GM06990 (cell line): ENCODE measurements at places on chromosomes 4 and X.

- no peak for DNase-seq
These were observed 198.0 kb upstream of the MAMLD1 start for GRCh38 chrX:150164971-150165600.

DNA sequence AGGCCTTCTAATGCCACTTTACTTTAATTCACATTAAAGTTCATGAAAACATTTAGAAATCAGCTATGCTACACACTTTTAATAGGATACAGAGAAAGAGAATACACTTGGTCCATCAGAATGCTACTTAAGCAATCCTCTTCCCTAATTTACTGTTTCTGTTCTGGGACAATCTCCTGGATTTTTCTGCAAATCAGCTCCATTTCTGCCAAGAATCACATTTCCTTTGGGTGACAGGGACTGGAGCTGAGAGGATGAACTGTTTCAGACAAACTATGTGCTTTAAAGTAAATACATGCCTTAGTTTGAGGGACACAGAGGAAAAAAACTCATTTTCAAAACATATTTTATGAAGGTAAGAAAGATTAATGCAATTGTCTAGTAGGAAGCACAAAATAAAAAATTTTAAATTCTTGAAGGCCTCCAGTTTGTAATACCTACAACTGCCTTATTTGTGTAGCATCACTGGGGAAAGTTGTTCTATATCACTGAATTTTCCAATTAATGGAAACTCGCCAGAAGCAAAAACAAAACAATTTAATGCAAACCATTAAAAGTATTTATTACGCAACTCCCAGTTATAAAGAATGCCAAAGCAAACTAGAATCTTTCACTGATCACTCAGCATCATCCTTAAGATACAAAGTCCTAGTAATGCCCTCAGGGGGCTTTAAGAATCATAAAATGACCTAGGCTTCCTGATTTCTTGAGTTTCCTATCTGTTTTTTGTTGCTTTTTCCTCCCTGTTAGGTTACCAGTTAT, 36.3 kb downstream of the BCLAF3 start:
- no peak for DNase-seq

DNA sequence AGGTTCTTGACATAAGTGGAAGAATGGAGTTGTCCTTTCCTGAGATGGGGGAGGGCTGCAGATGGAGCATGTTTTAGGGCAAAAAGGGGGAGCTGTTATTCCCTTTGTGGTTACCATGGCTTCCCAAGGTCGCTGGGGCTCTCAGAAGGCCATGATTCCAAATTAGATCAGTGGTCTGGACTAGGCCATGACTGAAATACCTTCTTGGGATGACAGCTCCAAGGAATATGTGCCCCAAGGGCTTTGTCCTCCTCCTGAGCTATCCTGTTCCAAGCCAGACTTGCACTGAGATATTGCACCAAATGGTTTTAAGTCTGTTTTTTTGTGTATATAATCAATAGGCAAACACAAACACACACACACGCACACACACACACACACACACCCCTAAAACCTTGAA, 3.0 kb upstream of the RBPJ start:
- DNase-seq: no peak

DNA sequence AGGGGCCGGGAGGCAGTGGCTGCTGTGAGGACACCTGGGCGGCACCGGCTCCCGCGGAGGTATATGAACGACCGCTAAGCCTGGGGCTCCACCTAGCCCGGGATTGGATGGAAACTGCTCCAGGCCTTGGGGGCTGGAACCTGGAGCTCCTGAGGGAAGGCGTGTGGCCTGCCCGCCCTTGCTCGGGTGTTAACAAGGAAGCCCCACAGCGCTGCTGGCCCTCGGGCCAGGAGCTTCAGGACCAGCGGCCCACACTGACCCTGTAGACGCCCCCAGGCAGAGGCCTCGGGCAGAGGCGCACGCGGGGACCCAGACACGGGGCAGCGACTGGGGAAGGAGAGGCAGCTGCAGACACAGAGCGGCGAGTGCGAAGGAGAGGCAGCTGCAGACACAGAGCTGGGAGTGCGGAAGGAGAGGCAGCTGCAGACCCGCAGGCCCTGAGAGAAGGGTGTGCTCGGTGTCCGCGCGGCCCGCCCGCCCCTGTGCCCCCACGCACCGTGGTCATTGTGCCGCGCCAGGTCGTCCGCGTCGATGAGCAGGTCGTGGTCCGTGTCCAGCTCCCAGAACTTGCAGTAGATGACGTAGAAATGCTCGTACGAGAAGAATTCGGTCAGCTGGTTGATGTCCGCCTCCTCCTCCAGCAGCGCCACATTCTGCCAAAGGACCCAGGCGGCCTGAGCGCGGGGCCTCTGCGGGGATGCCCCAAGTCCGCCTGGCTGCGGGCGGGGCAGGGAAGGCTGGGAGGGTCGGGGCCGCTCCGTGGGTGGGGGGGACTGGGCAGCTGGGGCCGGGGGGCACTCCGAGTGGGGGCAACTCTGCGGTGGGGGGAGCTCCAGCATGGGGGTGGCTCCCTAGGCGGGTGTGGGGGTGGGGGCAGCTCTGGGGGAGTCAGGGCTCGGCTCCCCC, 26.7 kb upstream of the GTPBP6 start:
- DNase-seq: no peak

- no peak for DNase-seq
These were observed 48.5 kb downstream of the GALNT7 start for GRCh38 chr4:173217075-173217474.

GRCh38 chr4:40275065-40275730, 59.9 kb upstream of the CHRNA9 start:
- no peak for DNase-seq

GRCh38 chr4:45638641-45639040, 485.2 kb downstream of the GABRG1 start:
- no peak for DNase-seq

GRCh38 chr4:86977621-86978184, 42.9 kb downstream of the AFF1 start:
- no peak for DNase-seq

DNA sequence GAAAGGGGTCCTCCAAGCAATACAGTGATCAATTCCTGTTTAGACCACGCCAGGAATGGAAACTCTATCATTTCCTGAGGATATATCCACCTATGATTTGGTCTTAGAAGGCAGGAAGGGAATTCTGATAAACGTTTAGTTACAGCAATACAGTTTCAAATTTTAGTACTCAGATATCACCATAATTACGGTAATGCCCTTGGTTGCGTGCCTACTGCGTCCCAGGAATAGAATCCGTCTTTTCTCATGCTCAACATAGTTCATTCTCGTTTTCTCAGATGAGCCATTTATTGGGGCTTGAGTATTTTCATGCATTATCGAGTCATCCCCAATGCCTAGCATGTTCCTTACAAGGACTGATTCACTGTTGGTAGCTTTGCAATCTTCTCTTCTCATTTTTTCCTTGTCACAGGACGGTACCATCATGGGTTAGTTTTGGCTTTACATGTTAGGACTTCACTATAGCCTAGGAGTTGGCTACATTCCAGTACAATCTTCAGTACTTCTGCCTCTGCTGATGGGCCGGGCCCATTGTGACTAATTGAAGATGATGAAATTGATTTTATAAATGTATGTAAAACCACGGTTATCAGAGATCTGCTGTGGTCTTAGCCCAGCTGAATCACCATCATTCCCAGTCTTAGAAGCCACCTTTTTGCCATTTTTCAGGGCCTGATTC, 4.4 kb upstream of the PRKX start:
- DNase-seq: no peak

- no peak for DNase-seq
These were observed 1050.0 kb downstream of the ADGRL3 start for GRCh38 chr4:62250100-62250499.

GRCh38 chr4:126306152-126306869, 991.6 kb downstream of the FAT4 start:
- no peak for DNase-seq

GRCh38 chr4:118390121-118390520, 37.3 kb upstream of the PRSS12 start:
- no peak for DNase-seq

- no peak for DNase-seq
These were observed 262.7 kb downstream of the TMA16 start for GRCh38 chr4:163757219-163757618.

DNA sequence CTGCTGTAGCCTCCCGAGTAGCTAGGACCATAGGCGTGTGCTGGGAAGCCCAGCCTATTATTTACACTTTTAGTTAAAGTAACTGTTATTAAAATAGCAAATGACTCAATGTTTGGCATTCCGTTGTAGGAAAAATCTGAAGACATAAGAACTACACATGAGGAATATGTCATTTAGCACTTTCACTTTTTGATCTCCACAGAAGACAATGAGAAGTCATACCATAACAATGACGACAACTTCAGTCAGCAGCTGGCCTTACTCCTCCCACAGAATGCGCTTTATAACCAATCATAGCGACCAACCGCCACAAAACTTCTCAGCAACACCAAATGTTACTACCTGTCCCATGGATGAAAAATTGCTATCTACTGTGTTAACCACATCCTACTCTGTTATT, 6.7 kb downstream of the GPR34 start:
- DNase-seq: no peak
